NCI-H187 treated with DMSO at 0.1 percent for 48 hours (cell line): ENCODE measurements at places on chromosomes 1 and 21.

DNA sequence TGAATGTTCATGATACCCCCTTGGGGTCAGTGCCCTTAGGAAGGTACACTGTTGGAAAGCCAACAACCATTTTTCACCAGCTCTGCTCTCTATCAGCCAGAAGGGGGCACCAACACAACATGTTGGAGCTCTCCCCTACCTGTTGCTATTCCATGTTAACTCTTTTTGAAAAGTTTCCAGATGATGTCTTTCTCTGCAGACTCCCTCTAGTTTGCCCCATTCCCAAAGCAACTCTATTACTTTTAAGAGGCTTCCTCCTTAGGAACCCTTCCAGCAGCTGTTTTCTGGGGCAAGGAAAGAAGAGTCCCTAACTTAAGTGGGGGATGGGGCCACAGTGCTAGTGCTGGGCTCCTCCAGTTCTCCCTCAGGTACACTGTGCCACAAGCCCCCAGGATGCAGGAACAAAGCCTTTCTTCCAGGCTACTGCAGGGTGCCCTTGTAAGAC lies 22.9 kb upstream of the NDC1 start:
- DNase-seq = no peak

GRCh38 chr1:27144049-27144748 lies 10.7 kb downstream of the SLC9A1 start:
- no peak for DNase-seq

GRCh38 chr1:208004851-208005250 lies 93.9 kb upstream of the CD34 start:
- no peak for DNase-seq

DNA sequence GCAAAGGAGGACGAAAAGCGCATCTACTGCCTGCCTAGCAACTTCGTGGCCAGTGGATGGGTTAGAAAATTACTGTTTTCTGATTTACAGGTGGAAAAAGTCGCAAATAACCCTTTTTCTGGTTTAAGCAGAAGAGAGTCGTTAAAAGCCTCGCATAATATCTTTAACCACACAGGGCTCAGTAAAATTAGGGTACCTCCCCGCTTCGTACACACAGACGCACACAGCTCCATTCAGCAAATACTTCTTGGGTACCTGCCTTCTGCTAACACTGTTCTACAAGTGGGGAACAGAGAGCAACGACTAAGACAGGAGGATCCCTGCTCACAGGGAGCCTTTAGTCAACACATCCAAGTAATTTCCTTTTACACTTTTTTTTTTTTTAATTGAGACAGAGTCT lies 704 bp downstream of the ALG6 start:
- no peak for DNase-seq

DNA sequence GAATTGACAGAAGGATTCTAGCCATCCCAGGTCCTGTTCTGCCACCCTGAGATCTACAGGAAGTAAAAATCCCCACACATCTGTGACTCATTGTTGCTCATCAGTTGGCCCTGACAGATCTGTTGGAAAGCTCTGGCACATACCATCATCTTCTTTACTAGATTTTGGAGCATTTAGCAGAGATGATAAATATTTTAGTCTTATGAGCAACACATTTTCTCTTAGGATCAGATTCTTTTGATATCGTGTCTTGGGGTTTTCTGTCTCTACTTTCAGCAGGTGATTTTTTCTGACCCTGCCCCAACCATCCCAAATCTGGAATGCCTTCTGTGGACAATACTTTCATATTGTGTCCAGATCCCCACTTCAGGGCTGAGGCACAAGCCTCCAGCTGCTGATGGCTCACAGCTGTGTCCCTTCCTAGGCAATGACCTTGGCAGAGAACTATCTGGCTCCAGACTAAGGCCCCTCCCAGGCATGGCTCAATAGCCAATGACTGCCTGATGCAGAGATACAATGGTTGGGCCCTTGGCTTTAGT lies 102.8 kb downstream of the GDAP2 start:
- no peak for DNase-seq

DNA sequence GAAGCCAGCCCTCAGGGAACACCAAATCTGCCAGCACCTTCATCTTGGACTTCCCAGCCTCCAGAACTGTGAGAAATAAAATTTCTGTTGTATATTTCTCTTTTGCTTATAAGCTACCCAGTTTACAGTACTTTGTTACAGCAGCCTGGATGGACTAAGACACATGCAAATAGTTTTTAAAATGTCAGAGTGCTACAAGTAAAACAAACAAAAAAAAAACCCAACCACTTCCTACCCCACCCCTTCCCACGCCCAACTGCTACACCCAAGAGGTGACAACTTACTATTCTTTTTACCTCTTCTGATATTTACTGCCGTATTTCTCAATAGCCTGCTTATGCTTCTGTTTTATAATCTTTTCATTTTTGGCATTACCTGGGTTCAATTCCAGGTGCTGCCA lies 8.6 kb upstream of the SPSB1 start:
- no peak for DNase-seq

DNA sequence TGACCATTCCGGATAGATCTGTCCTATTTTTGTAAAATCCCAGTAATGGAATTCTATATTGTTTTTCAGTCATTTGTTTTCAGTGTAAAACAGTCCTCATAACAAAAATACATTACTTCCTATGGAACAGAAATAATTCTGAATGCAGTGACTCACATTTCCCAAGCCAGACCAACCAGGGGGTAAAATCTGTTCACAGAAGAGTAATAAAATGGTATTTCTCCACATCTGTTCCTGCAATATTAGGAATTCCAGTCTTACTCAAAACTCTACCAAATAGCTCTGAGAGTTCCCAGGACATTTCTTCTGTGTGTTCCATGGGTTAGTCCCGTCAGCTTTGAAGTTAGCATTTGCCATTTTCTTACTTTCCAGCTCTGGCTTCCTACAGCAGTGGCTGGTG lies 2.6 kb upstream of the DDR2 start:
- no peak for DNase-seq

DNA sequence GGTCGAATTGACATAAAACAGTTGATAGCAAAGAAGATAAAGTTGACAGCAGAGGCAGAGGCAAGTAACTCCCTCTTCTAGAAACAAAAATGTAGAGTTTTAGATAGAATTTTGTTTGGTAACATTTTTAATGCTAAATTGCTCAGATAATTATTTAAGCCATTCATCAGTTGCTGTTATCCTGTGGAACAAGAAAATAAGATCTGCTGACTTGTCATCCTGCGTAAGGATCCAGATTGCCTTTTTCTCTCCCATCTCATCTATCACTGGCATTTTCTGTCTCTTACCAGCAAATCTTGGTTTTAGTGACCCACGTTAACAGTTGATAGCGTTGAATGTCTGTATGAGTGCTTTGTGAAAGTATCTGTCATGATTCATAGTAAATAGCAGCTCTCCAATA lies 29.8 kb downstream of the SOAT1 start:
- no peak for DNase-seq

DNA sequence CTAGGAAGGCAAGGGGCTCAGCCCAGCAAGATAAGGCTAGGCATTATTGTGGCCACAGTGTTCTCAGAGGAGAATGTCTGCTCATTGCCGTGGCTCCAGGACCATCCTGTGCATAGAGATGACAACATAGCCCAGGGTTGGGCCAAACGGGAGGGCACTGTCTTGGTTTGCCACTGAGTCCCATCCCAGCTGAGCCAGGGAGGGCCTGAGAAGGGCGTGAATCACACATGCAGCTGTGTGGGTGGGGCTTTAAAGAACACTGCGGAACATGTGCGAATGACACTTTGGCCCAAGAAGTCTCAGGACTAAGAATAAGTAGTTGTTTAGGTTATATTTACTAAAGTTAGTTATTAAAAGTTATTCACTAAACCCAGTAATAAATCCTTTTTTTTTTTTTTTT lies 18.5 kb downstream of the CHAF1B start:
- DNase-seq = no peak

GRCh38 chr1:224873434-224874369 lies 55.8 kb upstream of the DNAH14 start:
- no peak for DNase-seq
